Cerebellar nuclear complex (tissue), 1 donor: ENCODE measurements at places on chromosomes 6 and 20.

DNA sequence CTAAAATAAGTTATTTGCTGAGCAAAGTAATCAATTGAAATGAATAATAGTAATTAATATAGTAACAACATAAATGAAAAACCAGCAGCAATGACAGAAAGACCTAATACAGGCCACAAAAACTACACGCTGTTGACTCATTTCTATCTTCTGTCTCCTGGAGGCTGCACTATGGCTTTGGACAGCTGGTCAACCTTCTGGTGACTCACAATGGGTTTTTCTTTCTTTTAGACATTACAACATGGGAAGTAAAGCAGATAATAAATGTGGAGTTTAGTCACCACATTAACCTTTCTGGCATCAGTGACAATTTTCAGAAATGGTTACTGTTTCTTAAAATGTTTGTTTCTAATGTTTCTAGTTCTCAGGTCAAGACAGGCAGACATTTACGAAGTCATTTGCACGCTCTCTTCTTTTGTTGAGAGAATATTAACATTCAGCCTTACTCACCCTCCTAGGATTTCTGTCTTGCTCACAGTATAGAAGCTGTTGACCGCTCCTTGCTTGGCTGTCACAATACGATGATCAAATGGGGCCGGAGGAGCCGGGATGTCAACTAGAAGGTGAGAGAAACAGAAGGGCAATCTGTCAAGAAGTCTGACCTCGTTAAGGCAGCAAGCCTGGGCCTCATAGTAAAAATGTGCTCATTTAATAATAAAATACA is 62.2 kb downstream of the MYLK4 start:
- DNase-seq = no peak

DNA sequence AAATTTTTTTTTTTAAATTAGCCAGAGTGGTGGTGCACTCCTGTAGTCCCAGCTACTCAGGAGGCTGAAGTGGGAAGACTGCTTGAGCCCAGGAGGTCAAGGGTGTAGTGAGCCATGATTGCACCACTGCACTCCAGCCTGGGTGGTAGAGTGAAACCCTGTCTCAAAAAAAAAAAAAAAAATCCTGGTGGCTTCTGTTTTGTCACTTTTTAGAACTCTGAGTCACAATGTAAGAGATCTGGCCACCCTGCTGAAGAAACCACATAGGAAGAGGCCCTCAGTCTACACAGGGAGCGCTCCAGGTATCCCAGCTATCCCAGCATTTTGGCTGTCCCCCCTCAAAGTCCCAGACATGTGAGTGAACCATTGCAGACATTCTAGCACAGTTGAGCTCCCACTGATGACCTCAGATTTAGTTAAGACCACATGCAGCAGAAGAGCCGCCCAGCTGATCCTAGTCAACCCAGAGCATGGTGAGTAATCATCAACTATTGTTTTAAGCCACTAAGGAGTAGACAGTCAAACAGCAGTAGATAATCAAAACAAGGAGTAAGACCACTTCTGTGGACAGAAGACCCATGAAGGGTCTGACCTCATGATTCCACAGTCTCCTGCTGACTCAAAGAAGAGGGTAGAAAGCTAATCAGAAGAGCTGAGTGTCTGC is 12.7 kb upstream of the ARFGEF2 start:
- DNase-seq = no peak

DNA sequence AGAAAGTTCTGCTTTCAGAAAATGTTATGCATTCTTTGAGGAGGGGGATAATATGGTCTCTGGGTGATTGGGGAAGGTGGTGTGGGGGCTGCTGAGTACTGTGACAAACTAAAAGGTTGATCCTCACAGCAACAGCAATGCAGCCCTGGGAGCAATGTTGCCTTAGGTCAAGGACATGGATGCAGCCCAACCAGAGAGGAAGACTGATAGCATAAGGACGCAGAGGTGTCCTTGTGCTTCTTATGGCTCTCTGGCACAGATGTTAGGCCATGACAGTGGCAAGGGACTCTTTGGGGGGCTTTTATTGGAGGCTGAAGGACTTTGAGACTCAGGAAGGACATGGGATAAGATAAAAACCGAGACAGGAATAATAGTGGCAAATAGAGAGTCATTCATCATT is 186.2 kb upstream of the PHACTR1 start:
- DNase-seq = no peak

DNA sequence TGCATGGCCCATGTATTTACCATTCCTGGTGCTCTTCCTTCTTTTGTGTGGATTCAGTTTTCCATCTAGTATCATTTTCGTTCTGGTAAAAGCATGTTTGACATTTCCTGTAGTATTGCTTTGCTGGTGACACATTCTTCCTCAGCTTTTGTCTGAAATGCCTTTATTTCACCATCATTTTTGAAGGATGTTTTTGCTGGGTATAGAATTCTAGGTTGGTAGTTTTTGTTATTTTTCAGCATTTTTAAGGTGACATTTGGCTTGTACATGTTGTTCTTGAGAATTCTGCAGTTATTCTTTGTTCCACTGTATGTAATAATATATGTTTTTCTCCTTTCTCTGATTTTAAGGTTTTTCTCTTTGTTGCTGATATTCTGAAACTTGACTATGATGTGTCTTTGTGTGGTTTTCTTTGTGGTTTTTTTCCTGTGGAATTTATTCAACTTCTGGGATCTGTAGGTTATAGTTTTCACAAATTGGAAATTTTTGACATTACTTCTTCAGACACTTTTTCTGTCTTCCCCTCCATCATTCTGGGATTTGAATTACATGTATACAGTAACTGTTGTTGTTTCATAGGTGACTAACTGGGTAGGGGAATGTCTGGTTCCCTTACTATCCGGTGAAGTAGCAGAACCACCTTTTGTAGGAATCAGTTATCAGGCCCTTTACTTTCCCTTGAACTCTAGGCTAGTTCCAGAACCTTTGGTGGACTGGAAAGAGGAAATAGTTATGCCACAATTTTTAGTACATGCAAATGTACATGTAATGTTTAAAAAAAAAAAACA is 30.2 kb downstream of the SNX9 start:
- no peak for DNase-seq

- no peak for DNase-seq
Observed at GRCh38 chr6:45377043-45377553, 636 bp downstream of the SUPT3H start.

- DNase-seq = no peak
Observed at GRCh38 chr20:10978713-10979112, 304.9 kb upstream of the JAG1 start.

GRCh38 chr20:50120935-50121693 is 8.2 kb upstream of the UBE2V1 start:
- no peak for DNase-seq

DNA sequence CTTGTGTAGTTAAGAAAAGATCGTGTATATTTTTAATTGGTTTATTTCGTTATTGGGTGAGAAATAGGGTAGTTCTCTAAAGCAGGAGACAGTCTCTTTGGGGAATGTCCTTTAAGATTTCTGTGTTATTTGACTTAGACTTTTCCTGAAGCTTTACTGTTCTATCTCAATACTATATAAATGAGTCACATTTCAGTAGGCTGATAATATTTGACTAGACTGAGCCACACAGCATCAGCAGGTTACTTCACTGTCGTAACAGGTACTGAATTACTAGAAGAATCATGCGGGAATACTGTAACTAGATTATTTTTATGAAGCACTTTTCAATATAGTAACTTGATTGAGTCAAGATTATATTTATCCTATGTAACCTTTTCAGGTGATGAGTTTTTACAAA is 1.4 kb downstream of the SMAP1 start:
- DNase-seq = no peak

GRCh38 chr6:116388924-116389323 is 18.2 kb downstream of the DSE start:
- no peak for DNase-seq

GRCh38 chr20:24665196-24665595 is 195.8 kb downstream of the SYNDIG1 start:
- DNase-seq = no peak

GRCh38 chr6:140485740-140486449 is 1111.4 kb upstream of the CITED2 start:
- no peak for DNase-seq

GRCh38 chr6:43120944-43121913 is 45.1 kb downstream of the PTK7 start:
- no peak for DNase-seq

GRCh38 chr6:19892260-19892659 is 55.1 kb downstream of the ID4 start:
- no peak for DNase-seq
